ENCODE measurements at places on chromosomes 3 and 15. TPM values are rescaled to one million over a fixed set of nuclear protein-coding genes. Genes with fewer than 3 reads are reported as not detected.

Gene KBTBD12
- polyA plus RNA-seq: 25.6 TPM

DNA sequence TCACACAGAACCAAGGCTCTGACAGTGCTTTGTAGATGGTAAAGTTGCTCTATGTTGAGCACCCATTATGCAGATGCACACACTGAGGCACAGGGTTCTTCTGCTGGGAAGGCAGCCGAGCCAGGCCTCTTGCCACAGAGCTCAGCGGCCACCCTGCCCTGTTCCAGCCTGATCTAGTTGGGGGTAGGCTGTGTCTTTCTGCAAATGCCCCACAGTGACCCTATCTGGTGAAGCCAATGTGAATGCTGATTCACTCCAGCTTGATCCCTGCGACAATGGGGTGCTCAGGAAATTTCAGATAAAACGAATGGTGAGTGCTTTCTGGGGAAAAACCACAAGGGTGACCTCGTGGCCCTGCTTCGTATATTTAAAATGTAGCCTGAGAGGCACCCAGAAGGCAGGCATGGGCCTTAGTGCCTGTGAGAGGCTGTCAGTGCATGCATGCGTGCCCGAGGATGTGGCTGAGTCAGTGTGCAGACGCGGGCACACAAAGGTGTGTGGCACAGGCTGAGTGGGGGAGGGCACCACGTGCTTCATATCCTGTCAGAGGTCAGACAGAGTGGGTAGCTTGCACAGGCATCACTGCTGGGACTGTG is 85.7 kb downstream of the ATP2B2 start:
- DNase-seq: no peak

GRCh38 chr15:60941448-60941847 is 287.7 kb downstream of the RORA start:
- DNase-seq: no peak

GRCh38 chr3:11211531-11212298 is 57.4 kb downstream of the HRH1 start:
- no peak for DNase-seq

Gene CCDC39
- polyA plus RNA-seq: 2.7 TPM

DNA sequence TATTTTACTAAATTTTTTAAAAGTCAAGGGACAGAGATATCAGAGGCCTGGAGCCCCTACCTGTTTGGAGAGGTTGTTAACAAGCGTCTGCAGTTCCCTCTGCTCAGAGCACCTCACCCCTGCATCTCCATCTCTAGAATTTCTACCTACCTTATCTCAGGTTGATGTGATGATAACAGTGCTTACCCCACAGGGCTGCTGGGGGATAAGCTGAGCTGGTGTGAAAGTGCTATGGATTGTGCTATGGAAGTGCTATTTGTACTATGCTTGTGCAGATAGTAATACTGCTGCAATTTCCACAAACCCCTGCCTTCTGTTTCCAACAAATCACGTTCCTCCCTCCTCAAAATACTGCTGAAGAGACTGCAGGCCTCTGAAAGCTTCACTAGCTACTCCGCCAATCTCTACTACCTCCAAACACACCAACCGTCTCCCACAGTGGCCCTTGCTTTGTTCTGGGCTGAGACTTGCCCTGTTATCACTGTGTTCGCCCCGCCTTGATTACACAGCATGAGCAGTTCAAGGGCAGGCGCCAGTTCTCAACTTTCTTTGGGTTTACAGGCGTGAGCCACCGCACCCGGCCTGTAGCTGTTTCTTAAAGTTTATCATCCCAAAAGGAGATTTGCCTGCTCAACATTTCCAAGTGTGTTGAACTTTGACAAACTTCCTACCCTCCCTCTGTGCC is 28.4 kb upstream of the PARL start:
- no peak for DNase-seq

GRCh38 chr3:100023595-100023994 is 90.7 kb downstream of the FILIP1L start:
- DNase-seq: no peak

DNA sequence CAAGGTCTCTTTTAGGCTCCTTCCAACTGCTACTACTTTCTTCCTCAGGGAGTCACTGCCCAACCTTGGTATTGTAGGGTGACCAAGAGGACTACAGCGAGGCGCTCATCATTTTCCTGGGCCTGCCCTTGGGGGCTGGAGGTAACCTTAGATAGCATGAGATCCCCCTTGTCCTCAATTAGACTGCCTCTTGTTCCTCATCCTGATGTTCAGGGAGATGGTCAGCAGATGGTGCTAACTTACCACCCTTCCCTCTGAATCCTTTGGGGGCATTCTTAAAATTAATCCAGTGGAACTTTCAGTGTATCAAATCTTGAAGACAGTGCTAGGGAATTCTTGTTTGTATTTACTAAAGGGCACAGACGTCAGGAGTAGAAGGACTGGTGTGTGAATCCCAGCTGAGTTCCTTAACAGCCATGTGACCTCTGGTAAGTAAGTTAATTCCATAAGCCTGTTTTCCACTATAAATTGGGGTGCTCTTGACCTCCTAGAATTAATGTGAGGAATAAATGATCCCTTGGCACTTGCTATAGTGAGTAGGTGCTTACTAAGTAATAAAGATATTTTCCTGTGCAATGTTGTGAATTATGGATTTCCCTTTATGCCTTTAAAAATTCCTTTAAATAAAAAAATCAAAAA is 4.1 kb upstream of the CLPX start:
- no peak for DNase-seq

GRCh38 chr15:91860498-91860897 is 7.0 kb downstream of the SLCO3A1 start:
- no peak for DNase-seq

- DNase-seq: no peak
These were observed 51.9 kb downstream of the DENND4A start for GRCh38 chr15:65740148-65740547.

Gene SLC28A1
- 0.39 TPM for polyA plus RNA-seq

DNA sequence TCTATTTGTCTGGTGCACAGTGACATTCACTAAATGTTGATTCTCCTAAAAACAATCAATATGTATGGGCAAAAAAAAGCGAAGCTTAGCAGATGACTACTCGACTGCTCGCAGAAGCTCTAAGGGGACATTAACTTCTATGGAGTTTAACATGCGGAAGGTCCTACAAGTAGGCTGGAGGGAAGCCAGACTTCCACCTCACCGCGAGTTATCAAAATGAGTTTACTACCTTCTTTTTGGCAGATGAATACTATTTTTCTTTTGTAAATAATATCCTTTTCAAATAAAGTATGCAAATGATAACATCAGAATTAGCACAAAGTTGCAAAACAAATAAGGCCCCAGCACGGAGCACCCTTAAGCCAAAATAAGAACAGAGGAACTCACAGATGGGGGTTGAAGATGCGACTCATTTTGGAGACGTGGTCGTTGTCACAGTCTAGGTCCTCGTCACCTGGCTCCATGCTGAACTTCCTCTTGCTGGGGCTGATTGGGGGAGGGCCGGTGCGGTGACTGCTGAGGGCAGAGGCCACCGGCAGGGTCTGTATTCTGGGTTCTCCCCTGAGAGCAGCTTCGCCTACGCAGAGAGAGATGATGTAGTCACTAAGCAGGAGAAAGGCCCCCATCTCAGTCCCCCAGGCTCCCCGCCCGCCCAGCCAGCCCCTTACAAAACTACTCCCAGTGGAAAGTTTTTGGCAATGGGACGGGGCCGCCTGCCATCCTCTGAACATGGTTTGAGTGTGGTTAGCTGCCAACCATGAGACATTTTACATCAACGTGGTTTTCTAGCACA is 42.1 kb downstream of the VGLL4 start:
- no peak for DNase-seq

Gene C3orf33
- polyA plus RNA-seq: 3.1 TPM

DNA sequence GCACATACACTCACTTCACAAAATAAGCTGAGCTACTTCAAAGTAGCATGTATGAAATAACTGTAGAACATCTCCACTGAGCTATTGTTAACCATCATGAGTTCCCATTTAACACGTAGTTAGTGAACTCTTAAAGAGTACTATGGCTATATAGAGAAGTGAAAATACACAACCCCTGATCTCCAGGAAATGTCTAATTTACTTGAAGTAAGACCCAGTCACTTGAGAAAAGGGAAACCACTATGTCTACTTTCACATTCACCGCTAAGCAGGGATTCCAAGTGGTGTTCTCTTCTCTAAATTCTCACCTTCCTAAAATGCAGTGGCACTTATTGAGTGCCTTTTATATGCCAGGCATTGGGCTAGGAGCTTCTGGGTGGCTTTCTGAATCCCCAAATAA is 35.0 kb upstream of the COLQ start:
- DNase-seq: peak; percentile 9

Gene SPSB4
- 18.7 TPM for polyA plus RNA-seq

Gene ZMYND10
- 1.1 TPM for polyA plus RNA-seq

DNA sequence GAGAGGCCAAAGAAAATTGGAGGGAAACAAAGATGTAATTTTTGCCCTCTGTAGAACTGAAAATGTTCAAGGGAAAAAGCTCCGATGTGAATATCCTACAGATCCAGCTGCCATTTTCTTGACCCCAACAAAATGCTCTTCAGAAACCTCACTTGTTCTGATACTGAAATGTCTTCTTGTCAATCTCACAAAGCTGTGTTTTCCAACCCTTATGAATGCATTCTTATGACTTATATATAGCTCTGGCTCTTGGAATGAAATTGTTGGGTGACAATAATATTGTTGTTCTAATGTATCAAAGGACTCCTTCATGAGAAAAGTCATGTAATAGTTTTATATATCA is 157.1 kb upstream of the TGFBR2 start:
- no peak for DNase-seq

Gene DNAH12
- 0.71 TPM for polyA plus RNA-seq

DNA sequence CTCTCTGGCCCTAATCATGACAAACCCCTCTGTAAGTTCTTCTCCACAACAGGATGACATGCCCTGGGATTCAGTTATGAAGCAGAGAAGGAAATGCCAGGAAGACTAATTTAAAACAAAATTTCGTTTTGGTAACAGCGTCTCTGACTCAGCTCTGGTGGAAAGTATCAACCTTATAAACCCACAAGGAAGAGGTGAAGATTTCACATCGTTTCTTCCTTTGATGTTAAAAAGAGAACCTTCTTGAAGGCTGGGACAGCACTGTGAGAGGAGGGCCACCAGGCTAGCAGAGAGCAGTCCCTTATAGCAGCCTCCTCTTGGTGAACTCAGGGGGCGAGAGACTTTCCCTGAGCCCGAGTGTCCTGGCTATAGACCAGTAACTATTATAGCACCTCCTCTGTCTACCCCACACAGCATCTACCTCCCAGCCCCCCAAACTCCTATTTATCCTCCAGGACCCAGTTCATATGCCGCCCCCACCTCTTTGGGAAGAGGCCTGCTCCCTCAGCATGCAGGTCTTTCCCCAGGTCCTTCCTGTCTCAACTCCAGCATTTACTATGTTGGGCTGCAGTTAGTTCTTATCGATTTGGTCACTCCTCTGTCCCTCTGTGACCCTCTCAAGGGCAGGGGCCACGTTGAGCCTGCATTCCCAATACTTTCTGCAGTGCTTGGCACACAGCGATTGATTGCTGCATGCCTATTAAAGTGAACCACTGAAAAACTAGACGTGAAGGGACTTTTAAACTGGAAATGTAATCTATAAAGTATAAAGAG is 321.5 kb upstream of the ICE2 start:
- no peak for DNase-seq

GRCh38 chr3:100865442-100865841 is 127.8 kb downstream of the ABI3BP start:
- DNase-seq: no peak

Gene TRPC1
- 7.3 TPM for polyA plus RNA-seq

GRCh38 chr15:73927476-73928240 is 1.4 kb downstream of the LOXL1 start:
- no peak for DNase-seq

- DNase-seq: no peak
These were observed 51.9 kb downstream of the SCN5A start for GRCh38 chr3:38597502-38598060.

- DNase-seq: no peak
These were observed 234.7 kb downstream of the FOXP1 start for GRCh38 chr3:71348831-71349230.

GRCh38 chr15:45784656-45785055 is 149.8 kb downstream of the SQOR start:
- DNase-seq: no peak

DNA sequence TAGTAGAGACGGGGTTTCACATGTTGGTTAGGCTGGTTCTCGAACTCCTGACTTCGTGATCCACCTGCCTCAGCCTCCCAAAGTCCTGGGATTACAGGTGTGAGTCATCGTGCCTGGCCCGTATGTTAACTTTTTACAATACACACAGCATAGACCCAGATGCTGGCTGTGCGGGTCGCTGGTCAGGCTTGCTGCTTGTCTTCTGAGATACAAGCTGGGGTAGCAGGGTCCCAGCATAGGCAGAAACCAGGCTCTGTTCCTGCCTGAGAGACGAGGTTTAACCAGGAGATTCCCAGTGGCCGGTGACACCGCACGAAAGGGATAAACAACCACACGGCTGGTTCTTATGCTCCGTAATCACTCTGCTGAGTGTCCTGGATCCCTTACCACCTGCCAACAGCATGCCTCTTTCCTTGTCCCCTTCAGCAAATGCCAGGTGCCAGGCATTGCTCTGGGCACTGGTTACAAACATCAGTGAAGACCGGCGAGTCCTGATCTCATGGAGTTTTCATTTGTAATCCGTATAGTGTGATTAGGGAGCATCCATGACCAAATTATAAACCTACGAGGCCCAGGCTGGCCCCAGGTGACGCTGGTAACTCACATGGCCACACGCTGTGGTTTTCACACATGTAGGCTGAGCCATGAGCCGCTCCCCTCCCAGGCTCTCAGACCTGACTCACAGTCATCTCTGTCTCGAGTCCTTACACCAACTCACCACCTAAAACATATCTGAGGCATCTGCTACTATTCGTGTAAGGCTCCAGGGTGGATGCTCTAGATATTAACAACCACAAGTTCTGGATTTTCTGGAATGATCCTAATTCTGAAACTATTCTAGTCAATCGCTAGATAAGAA is 125.7 kb downstream of the PDZRN3 start:
- DNase-seq: no peak

DNA sequence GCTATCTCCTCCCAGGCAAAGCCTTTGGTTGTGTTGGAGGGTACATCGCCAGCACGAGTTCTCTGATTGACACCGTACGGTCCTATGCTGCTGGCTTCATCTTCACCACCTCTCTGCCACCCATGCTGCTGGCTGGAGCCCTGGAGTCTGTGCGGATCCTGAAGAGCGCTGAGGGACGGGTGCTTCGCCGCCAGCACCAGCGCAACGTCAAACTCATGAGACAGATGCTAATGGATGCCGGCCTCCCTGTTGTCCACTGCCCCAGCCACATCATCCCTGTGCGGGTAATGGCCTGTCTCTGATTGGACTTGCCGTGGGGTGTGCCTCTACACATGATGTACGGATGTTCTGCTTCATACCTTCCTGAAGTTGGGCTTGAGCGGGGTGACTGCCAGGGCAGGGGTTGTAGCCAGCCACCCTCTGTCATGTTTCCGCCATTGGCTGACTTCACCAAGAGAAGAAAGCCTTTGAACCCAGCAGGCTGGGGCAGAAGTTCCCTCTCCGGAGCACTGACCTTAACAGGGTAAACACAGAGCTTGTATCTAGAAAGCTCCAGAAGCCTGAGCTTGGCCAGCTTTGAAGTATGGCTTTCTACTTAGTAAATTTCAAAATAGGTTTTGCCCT is 13.4 kb downstream of the ALAS1 start:
- no peak for DNase-seq

GRCh38 chr15:45641999-45642932 is 7.4 kb downstream of the SQOR start:
- no peak for DNase-seq

- DNase-seq: peak; percentile 74
These were observed 9.3 kb upstream of the NR2E3 start for GRCh38 chr15:71800835-71801745.

Gene DLEC1
- polyA plus RNA-seq: 0.59 TPM

Gene CHRM5
- not detected for polyA plus RNA-seq

Gene NR2E3
- polyA plus RNA-seq: 7.4 TPM
